Muscle of leg (tissue), 16 donors: ENCODE measurements at places on chromosomes 11 and 22. TPM values are rescaled to one million over a fixed set of nuclear protein-coding genes. Genes with fewer than 3 reads are reported as not detected.
A peak's percentile ranks its signal among the peaks of the same experiment; 100 is the strongest.

GRCh38 chr11:128713595-128713994, 19.7 kb downstream of the FLI1 start:
- no peak for DNase-seq

- no peak for DNase-seq
These were observed 29.4 kb upstream of the BAIAP2L2 start for GRCh38 chr22:38139901-38140300.

- peak; percentile 92 for DNase-seq
These were observed 3.3 kb downstream of the FGF19 start for GRCh38 chr11:69700278-69701140.

GRCh38 chr22:22836635-22837034, 51.0 kb upstream of the IGLL5 start:
- no peak for DNase-seq

DNA sequence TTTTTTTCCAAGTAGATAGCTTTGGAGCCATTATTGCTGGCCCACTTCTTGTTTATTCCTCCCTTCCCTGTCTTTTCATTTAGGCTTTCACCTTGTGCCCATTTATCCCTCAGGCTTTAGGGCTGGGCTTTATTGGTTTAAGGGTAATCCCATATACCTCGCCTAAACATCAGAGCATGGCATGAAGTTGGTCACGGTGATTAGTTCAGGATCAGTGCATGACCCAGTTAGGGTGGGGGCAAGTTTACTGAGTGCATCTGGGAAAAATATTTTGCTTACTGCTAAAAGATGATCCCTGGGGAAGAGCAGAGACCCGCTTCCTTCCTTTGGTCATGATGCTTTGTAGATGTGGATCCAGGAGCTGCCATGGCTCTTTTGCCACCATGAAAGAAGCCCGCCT, 153.3 kb upstream of the NECTIN1 start:
- no peak for DNase-seq

GRCh38 chr11:92376146-92376599, 151.6 kb downstream of the FAT3 start:
- no peak for DNase-seq

DNA sequence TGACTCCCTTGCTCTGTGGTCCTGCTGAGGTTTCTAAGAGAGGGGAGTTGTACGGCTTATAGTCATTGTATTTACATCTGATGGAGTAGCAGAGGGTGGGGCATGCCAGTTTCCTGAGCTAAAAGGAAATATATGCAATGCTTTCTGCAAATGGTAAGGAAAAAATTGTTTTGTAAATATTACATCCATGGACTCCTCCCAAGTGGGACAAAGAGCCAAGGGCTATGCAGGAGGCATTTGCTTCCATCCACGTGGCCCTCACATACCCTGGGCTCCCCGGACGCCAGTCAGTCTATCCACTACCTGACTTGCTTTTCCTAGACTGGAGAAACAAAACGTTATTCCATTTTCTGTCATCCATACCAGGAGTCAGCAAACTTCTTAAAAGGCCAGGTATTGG, 59.7 kb upstream of the PITPNB start:
- DNase-seq: no peak

The ZP1 gene
- not detected for polyA plus RNA-seq

The MDK gene
- polyA plus RNA-seq: 317 TPM

The TPBGL gene
- 0.37 TPM for polyA plus RNA-seq
